ENCODE measurements at places on chromosomes 6 and 20.

DNA sequence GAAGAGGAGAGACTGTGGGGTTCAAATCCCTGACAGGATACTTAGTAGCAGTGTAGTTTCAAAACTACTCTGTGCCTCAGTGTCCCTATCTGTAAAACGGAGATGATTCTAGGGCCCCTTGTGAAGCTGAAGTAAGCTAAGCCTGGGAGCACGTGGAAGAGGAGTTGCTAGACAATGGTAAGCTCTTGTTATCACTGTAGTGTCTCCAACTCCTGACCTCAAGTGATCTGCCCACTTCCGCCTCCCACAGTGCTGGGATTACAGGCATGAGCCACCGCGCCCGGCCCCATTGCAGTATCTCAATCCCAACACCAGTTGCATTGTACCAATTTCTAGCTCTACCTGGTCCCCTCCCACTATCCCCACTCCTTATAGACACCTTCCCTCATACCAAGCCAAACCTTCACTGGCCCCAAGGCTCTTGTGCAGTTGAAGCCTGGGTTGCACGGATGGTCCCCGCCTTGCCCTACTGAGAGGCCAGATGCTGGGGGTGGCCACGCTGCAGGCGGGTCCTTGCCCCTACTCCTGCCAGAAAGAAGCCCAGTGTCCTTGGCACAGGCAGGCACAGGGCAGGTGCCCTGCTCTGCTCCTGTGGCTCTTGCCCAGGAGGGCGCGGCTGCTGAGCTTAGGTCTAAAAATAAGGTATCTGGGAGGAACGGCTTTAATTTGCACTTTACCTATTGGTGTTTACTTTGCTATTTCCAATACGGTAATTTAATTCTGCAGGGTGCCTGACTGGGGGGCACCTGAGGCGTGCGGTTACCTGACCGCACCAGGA lies 118.1 kb downstream of the VEGFA start:
- DNase-seq, result no peak

DNA sequence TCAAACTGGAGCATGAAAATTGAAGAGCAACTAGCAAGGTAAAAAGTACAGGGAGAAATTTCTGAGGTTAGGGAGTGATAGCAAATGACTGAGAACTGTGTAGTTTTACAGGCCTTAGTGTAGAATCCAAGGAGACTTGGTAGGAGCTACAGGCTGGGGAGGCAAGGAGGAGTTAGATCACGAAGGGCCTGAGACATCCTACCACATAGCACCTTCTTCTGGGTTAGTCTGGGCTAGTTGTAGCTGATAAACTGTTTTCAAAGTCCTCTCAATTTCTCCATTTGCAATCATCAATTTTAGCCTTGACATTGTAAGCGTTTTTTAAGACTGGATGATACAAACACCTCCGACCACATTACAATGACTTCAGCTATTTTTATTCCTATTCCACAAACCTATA lies 209.7 kb downstream of the TMEM200A start:
- DNase-seq, result no peak

GRCh38 chr20:933029-933428 lies 16.9 kb upstream of the ANGPT4 start:
- no peak for DNase-seq

DNA sequence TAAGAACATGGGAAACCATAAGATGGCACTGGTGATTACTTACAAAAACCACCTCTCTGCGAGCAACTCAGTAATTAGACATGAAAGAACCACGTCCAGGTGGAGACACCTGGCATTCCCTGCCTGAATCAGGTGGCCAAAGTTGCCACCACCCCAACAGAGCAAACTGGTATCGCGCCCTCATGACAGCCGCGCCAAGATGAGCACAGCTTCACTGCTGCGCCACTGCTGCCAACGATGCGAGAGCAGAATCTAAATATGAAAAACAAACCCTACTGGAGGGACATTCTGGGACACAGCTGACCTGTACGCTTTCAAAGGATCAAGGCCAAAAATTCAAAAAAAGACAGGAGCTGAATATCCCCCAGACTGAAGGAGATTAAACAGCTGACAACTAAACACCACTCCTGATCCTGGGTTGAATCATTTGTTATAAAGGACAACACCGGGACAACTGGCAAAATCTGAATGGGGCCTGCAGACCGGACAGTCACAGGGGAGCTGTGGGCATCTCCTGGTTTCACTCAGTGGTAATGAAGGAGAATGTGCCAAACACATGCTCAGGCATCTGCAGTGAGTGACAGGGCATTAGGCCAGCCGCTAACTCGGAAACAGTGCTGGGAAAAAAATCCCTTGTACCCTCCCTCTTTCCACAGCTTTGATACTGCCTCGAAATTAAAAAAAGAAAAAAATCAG lies 17.4 kb downstream of the CST7 start:
- no peak for DNase-seq

DNA sequence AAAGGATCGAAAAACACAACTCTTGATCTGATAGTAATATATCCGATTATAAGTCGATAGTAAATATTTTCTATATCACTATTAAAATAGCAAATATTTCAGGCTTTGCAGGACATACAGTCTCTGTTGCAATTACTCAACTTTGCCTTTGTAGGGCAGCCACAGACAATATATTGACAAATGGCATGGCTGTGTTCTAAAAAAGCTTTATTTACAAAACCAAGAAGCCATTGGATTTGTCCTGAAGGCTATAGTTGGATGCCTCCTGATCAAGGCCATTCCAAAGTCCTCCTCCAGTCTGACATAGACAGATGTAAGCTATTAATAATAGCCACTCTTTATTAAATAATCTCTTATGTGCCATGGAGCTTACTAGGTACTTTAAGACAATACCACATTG lies 5.9 kb downstream of the OCSTAMP start:
- peak; percentile 6 for DNase-seq

GRCh38 chr6:40287296-40287850 lies 299.8 kb downstream of the LRFN2 start:
- no peak for DNase-seq

DNA sequence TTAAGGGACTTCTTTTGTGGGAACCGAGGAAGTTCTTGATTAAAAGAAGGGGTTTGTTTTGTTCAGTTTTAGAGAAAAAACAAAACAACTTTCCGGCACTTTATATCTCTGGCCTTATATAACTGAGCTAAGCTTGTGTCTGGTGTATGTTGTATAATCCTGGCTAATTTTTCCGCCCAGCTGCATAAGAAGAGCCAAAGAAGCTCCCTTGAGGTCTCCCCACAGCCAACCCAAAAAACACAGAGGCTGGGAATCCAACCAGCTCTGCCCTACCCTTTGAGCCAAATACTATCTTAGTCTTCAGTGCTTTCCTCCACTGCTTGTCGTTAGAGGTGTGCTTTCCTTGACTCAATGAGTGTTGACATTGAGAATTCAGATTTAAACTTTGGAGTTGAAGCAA lies 45.5 kb upstream of the RNF146 start:
- no peak for DNase-seq

GRCh38 chr20:56897318-56897957 lies 268.3 kb downstream of the TFAP2C start:
- no peak for DNase-seq

DNA sequence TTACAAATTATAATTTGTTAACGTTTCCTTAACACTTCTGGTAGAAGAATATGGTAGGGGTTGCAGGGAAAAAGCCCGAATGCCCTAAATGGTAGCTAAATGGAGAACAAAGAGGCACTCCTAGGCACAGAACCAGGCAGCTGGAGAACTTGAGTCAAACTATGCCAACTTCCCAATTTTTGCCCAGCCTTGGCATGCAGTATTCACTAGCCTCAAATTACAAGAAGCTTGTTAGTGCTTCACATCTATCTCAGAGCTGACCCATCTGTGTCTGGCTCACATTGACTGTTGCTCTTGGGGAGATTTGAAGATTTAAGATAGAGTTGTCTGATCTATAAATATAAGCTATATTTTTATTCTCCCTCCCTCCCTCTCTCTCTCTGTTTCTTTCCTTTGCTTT lies 19.4 kb upstream of the LRFN2 start:
- no peak for DNase-seq

- DNase-seq, result no peak
Measured at GRCh38 chr6:125884634-125885371, 71.8 kb upstream of the HINT3 start.

DNA sequence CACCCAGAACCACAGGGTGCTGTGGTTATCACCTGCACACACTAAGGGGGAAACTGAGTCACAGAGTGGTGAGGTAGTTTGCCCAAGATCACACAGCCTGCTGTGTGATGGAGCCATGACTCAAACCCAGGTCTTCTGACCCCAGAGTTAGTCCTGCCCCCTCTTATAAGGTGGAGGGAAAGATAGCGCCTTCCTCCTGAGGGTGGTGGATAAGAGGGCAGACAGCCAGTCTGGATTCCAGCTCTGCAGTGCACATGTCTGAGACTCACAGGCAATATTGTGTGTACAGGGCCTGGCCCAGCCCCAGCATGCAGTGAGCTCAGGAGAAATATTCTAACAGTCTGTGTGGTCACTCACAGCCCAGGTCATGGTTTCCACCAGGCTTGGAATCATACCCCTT lies 393.7 kb downstream of the CDH4 start:
- no peak for DNase-seq

- DNase-seq, result no peak
Measured at GRCh38 chr6:12081771-12082170, 69.7 kb downstream of the HIVEP1 start.

- DNase-seq, result no peak
Measured at GRCh38 chr6:73968221-73968757, 272.3 kb downstream of the CD109 start.

DNA sequence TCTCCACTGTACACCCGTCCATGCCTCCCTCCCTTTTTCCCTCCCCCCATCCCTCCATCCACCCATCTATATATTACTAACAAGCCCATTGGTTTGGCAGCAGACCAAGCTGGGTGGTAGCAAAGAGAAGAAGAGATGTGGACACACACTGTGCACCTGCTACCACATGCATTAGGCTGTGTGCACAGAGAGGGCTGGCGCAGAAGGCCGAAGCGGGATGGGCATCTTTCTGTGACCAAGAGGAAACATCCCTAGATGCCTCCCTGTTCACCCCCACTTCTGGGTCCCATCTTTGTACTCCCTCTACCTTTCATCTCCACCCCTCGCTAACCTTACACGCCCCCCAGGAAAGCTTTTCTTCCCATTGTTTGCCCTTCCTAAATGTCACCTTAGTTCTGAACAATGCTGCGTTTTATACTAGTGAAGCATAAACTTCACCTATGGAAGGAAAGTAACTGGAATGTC lies 64.9 kb upstream of the AFDN start:
- DNase-seq, result no peak

DNA sequence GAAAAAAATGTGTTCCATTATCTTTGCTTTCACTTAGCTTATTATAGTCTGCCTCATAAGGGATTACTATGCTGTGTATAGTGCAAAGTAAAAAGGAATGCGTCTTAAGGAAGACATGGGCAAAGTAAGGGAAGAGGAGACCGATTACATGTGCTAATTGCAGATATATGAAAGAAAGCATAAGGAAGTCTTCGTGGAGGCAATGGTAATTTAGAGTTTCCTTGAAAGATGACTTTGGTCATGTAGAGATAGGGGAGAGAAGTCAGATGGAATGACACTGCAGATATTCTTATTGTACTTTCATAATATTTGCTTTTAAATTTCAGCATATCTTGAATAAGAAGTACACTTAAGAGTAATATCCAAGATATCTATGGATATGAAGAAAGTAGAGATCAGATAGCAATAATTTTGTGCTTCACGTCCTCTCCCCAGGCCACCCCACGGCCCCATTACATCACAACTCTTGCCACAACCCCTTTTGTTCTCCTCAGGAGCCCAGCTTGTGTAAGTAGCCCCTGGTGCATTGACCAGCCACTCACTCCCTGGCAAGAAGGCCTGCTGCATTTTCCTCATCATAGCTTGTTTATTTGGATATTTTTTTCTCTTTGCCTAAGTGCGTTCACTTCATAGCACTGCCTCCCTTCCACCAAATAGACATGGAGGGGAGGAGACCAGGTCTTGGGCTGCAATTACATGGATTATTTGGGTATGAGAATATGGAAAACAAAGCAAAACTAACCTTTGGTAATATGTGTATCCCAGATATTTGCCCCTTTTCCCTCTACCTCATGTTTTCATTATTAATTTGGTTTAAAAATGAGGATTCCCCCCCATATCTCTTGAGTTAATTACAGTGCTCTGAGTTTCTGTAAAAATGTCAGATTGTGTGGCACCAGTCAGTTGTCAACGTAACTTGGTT lies 30.7 kb upstream of the COL10A1 start:
- DNase-seq, result no peak

- no peak for DNase-seq
Measured at GRCh38 chr6:1372690-1373089, 16.7 kb upstream of the FOXF2 start.

Data from Kasumi-1 (cell line).